ENCODE measurements at places on chromosomes 2 and 18. TPM values are rescaled to one million over a fixed set of nuclear protein-coding genes. Genes with fewer than 3 reads are reported as not detected.

DNA sequence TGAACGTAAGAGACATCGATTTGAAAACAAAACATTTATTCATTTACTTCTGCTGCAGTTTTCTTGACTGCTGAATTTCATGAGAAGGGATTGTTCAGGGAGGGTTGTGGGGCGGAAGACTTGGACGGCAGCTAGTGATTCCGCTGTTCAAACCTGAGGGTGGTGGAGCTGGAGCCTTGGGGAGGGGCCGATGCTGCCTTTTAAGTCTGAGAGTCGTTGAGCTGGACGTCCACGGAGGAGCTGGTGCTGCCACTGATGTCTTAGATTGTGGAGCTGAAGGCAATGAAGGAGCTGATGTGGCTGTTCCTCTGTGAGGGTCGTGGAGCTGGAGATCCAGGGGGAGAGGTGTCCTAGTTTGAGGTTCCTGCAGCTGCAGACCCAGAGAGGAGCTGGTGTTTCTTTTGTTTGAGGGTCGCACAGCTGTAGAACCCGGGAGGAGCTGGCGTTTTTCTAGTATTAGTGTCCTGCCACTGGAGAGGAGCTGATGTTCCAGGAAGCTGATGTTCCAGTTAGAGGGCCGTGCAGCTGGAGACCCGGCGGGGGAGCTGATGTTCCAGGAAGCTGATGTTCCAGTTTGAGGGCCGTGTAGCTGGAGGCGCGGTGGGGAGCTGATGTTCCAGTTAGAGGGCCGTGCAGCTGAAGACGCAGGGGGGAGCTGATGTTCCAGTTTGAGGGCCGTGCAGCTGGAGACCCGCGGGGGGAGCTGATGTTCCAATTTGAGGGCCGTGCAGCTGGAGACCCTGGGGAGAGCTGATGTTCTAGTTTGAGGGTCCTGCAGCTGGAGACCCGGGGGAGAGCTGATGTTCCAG lies 150.9 kb downstream of the RTP5 start:
- no peak for DNase-seq

GRCh38 chr2:220315098-220315823 lies 687.8 kb downstream of the SLC4A3 start:
- DNase-seq, result no peak

DNA sequence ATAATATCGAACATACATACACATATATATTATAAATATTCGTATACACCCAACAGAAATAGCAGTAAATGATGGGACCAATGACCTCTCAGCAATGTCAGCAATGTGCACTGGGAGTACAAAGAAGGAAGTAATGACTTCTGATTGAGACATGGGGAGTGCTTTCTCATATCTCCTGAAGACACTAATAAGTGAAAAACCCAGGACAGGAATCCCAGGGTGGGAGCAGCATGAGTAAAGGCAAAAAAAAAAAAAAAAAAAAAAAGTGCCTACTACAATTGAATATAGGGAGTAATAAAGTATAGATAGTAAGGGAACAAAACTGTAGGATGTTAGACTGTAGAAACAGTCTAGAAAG lies 491.3 kb downstream of the IRS1 start:
- DNase-seq, result no peak

DNA sequence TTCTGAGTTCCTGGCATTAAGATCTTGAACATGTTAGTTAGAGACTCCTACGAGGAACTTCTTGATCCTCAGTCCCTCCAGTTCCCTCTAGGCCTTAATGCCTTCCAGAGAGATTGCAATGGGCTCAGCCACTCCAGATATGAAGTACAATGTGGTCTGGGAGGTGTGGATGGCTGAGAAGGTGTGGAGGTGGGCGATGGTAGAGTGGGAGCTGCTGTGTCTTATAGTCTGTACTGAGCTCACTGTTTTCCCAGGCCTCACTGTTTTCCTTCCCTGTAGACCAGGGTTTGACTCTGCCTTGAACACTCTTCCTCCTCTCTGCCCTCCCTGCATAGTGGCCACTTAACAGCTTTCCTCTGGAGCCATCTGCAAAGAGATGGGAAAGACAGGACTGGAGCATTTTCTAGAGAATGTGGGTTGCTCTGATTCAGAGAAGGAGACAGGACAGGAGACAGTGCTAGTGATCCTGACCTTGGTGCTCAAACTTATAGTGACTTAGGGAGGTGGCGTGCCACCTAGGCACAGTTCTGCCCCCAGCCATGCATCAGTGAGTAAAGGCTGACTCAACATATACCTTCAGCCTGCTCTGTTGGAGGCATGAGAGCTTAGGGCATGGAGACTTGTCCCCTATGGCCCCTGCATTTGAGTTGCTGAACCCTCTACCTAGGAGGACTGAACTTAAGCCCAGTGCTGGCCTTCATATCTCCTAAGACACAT lies 129.7 kb downstream of the TDRD15 start:
- DNase-seq, result no peak

- DNase-seq, result no peak
Measured at GRCh38 chr18:49865401-49865800, 52.1 kb upstream of the ACAA2 start.

DNA sequence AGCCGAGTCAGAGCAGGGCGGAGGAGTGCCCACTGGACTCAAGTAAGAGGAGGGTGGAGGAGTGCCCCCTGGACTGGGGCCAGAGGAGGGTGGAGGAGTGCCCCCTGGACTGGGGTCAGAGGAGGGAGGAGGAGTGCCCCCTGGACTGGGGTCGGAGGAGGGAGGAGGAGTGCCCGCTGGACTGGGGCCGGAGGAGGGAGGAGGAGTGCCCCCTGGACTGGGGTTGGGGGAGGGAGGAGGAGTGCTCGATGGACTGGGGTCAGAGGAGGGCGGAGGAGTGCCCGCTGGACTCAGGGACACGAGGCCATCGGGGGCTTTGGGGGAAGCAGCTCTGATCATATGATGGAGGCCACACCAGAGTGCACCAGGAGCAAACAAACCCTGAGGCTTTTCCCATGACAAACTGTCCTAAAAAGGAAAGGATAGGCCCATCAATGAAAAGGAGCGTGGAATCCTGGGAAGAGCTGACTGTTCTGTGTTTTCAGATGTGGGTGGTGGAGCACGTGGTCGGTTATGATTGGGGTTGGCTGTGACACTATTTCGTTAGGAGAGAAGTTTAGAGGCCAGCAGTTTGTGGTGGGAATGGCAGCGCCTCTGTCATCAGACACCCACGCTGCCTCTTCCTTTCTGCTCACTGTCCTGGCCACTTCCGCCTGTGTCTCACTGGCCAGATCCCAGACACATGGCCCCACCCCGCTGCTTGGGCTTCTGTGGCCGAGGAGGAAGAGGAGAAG lies 24.5 kb upstream of the HPCAL1 start:
- no peak for DNase-seq

- DNase-seq, result no peak
Measured at GRCh38 chr2:209387389-209387788, 36.5 kb upstream of the MAP2 start.

DNA sequence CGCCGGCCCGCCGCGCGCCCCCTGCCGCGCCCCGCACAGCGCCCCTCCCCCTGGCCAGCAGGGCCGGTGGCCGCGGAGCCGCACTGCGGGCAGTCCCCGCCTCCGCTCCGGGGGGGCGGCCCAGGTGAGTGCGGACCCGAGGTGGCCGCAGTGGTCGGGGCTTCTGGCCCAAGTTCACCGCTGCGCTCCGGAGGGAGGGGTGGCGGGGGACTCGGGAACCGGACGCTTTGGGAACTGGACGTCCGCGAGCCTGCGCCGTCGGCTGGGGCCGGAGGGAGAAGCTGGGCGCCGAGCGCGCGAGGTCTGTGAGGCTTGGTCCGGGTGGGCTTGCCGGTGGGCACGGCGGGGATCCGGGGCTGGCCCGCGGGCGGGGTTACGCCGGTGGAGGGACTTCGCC lies 591 bp upstream of the LDLRAD4 start:
- no peak for DNase-seq

GRCh38 chr2:129752686-129753085 lies 226.8 kb upstream of the RAB6C start:
- DNase-seq, result no peak

- DNase-seq, result no peak
Measured at GRCh38 chr2:120659275-120659977, 76.2 kb upstream of the GLI2 start.

- no peak for DNase-seq
Measured at GRCh38 chr2:54611830-54612545, 111.5 kb upstream of the EML6 start.

DNA sequence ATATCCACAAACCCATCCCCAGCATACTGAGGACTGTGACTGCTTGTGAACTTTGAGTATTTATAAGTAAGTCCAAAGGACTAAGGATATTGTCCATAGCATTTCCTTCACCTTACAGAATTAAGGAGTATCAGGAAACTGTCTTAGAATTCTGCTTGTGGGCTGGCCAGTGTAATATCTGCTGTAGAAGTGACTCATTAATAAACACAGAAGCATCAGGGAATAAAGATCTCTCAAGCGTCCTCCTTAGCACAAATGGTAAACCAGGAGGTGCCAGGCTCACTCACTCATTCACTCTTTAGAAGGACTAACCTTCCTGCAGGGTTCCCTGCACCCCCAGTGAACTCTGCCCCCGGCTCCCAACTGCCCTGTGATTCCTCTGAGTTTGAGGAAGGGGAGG lies 31.0 kb downstream of the CCDC68 start:
- no peak for DNase-seq

GRCh38 chr2:221153226-221153625 lies 418.9 kb downstream of the EPHA4 start:
- no peak for DNase-seq

GRCh38 chr2:239244625-239245024 lies 156.2 kb downstream of the HDAC4 start:
- no peak for DNase-seq

GRCh38 chr2:74577448-74577847 lies 22.9 kb downstream of the DOK1 start:
- no peak for DNase-seq

GRCh38 chr2:18047896-18048657 lies 169.6 kb downstream of the KCNS3 start:
- no peak for DNase-seq

DNA sequence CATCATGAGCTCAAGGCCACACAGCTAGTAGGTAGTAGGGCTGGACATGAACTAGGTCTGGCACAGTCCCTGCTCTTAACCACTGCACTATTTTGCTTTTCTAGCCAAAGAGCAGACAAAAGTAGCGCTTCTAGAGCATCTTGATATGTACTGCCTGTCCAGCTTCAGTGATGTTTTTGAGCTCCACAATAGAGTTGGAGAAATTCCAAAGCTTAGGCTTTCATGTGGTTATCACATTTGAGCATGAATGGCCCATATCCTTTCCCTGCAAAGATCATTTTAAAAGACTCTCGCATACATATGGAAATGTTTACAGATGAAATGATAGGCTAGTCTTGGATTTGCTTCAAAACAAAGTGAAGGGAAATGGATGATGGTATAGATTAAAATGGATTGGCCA lies 128.7 kb downstream of the MAP3K20 start:
- DNase-seq, result no peak

DNA sequence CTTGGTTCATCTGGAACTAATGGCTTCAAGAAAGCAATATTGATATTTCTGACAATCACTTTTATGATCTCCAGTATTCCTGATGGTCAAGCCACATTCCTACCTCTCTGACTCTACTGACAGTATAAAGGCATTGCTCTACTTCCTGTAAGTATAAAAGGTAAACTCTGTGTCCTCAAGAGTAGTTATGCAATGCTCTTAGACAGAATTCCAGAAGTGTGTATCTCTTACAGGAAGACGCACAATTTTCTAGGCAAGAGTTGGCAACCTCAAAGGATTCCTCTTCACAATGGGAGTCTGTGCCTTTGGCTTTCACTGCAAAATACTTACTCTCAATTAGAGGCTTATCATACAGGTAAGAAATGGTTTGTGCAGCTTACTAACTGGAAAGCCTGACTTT lies 100.1 kb downstream of the THADA start:
- no peak for DNase-seq

- no peak for DNase-seq
Measured at GRCh38 chr18:79581406-79581805, 98.2 kb upstream of the CTDP1 start.

- DNase-seq, result no peak
Measured at GRCh38 chr2:19332503-19332902, 25.9 kb downstream of the OSR1 start.

DNA sequence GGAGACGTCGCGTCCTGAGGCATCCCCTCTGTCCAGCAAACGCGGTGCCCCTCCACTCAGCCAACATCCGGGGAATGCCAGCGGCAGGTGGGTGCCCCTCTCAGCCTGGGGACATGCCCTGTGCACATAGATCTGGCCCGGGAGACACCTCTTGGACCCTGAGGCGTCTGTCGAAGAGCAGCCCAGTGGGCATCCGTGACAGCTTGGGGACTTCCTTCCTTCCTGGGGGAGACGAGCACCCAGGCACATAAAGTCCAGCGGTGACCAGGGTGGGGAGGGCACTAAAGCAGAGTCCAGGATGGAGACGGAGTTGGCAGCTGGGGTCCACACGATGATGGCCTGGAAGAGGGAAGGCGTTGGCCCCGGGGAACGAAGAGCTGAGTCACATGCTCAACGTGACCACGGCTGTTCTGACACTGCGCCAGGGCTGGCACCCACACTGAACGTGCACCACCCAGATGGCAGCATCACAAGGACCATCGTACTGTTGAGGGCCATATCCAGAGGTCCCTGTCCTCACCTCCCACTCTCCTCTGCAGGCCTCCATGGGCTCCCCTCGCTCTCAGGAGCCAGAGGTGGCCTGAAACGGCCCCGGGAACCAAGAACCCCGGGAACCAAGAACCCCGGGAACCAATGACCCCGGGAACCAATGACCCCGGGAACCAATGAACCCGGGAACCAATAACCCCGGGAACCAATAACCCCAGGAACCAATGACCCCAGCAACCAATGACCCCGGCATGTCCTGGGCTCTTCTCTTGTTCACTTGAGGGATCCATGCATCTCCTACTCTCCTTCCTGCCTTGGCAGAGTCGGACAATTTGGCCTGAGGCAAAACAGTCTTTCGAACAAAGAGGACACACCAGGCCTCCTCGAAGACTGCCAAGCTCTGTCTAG lies 22.6 kb downstream of the HDAC4 start:
- no peak for DNase-seq

DNA sequence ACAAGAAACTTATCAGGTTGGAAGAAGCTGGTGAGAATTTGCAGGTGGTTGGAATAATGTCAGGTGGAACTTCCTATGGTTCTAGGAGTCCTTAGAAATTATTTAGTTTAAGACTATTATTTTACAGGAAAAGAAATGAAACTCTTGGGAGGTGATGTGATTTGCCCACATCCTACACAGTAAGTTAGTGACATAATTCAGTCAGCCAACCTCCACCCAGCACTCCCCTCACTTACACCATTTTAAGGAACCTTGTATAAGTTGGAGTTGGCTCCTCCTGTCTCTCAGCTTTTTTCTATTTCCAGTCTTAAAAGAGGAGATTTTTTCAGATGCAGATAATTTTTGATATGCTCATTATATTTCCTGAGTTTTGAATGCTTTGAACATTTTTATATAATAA lies 86.4 kb downstream of the SKA1 start:
- no peak for DNase-seq

The RGPD3 gene
- 0.27 TPM for total RNA-seq

The NYAP2 gene
- total RNA-seq, result 0.14 TPM

The ZNF385B gene
- total RNA-seq, result 0.41 TPM

The PLEKHB2 gene
- total RNA-seq, result 40.1 TPM

The CXCR1 gene
- 0.41 TPM for total RNA-seq

The POTEC gene
- total RNA-seq, result not detected

The FBXO36 gene
- total RNA-seq, result 2.4 TPM

The HOXD10 gene
- total RNA-seq, result not detected

The MOCOS gene
- total RNA-seq, result 2.0 TPM

The TEKT4 gene
- not detected for total RNA-seq

The BUB1 gene
- total RNA-seq, result 0.49 TPM

The SERPINE2 gene
- total RNA-seq, result 29.0 TPM

The KIF1A gene
- 0.92 TPM for total RNA-seq

The RGPD4 gene
- not detected for total RNA-seq

The AGXT gene
- total RNA-seq, result not detected

The DSC3 gene
- 3.0 TPM for total RNA-seq
